ENCODE measurements at places on chromosomes 6 and 20. TPM values are rescaled to one million over a fixed set of nuclear protein-coding genes. Genes with fewer than 3 reads are reported as not detected.
A peak's percentile ranks its signal among the peaks of the same experiment; 100 is the strongest.

- no peak for DNase-seq
- H3K27ac ChIP-seq = 0 out of 2 replicates have a peak overlapping the region, but pooled peaks have one; percentile 2
- H3K27me3 ChIP-seq = no peaks in the 10 kb centered on the region
- no peaks in the 10 kb centered on the region for H3K36me3 ChIP-seq
Measured at GRCh38 chr6:15341311-15342001, 95.6 kb downstream of the JARID2 start.

DNA sequence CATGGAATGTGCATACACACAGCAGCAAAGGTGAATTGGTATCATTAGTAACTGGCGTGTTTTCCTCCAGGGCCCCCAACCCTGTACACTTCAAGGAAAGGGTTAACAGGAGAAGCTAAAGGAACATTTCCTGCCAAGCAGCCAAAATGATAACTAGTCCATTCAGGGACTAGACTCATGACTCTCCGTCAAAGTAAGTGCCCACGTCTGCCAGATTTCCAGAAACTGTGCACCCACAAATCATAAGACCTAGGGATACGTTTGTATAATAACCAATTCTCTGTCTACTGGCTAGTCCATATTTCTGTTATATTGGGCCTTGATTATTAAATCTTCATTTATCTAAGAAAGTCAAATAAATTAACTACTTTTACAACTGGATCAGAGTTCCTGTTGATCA is 76.0 kb upstream of the NHSL1 start:
- peaks cover 4% of the 10 kb centered on the region for H3K27me3 ChIP-seq
- peaks cover 8% of the 10 kb centered on the region for H3K4me1 ChIP-seq
- no peak overlapping the region for H3K27ac ChIP-seq
- no peaks in the 10 kb centered on the region for H3K36me3 ChIP-seq
- no peak for DNase-seq

Gene GRM1
- not detected for total RNA-seq

- peaks cover 6% of the 10 kb centered on the region for H3K4me1 ChIP-seq
- H3K27ac ChIP-seq = no peak overlapping the region
- no peaks in the 10 kb centered on the region for H3K27me3 ChIP-seq
- DNase-seq = no peak
- no peaks in the 10 kb centered on the region for H3K36me3 ChIP-seq
- no peak overlapping the region for H3K4me3 ChIP-seq
Measured at GRCh38 chr6:129153257-129153656, 270.3 kb downstream of the LAMA2 start.

Gene SNX5
- 80.9 TPM for total RNA-seq

GRCh38 chr20:43388268-43389002 is 69.3 kb upstream of the SRSF6 start:
- DNase-seq = no peak
- no peak overlapping the region for H3K27ac ChIP-seq
- H3K4me3 ChIP-seq = peak overlapping the region; percentile 14

DNA sequence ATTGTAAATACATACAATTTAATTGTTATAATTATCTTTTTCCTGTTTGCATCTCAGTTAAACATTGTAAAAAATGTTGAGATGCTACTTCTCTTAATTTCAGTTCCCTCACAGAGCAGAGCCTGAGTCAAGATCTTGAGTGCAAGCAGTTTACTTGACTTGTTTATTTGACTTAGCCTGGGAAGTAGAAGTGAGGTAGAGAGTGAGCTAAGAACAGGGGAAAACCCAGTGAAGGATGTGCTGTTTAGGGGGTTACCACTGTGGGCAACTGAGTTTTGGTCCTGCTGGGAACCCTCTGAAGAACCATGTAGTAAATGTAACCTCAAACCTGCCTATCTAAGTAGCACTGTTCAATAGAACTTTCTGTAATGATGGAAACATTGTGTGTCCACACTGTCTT is 495.2 kb upstream of the FLRT3 start:
- no peak for DNase-seq
- H3K27ac ChIP-seq = no peak overlapping the region
- H3K4me3 ChIP-seq = no peak overlapping the region
- no peaks in the 10 kb centered on the region for H3K36me3 ChIP-seq
- H3K4me1 ChIP-seq = no peaks in the 10 kb centered on the region

- H3K36me3 ChIP-seq = peaks cover 33% of the 10 kb centered on the region
- H3K4me3 ChIP-seq = no peak overlapping the region
- DNase-seq = no peak
- no peaks in the 10 kb centered on the region for H3K27me3 ChIP-seq
- H3K27ac ChIP-seq = no peak overlapping the region
Measured at GRCh38 chr6:131840936-131841583, 33.2 kb downstream of the ENPP1 start.

Gene CST8
- total RNA-seq = not detected

- H3K27ac ChIP-seq = no peak overlapping the region
- H3K4me3 ChIP-seq = no peak overlapping the region
- H3K4me1 ChIP-seq = peaks cover 15% of the 10 kb centered on the region
Measured at GRCh38 chr20:32528171-32528891, 56.8 kb downstream of the NOL4L start.

Gene HLA-DQB1
- total RNA-seq = not detected

DNA sequence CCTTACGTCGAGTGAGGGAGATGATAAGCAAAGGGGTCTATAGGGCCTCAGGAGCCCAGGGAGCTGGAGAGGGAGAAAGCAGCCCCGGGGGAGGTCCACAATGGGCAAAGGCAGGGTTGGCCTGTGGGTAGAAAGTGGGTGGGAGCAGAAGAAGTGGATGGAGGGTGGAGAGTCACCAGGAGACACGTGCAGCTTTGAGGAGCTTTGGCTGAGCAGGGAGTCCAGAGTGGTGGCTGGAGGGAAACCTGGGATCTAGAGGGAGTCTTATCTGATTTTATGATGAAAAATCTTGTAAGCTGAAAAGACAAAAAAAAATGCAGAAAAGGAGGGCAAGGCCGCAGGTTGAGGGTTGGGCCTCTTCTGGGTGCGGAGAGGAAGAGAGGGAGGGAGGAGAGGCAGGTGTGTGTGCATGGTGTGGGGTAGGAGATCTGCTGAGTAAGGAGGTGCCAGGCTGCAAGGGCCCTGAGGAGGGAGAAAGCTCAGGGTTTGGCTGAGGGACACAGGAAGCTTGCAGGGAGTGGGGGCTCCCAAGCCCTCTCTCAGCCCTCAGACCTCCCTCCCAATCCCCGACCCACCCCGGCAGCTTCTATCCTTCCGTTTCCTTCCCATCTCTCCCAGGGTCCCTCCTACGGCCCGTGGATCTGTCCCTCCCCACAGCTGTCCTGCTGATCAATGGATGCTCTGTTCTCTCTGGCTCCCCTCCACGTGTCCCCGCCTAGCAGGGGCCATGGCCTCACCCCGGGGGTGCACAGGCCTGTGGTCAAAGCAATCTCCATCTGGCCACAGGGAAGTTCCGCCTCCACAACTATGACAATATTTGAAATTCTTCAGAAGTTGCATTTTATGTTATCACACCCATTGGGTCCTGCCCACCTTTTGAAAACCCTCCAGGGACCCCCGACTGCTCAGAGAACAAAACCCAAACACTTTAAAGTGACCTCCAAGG is 17.1 kb upstream of the BPI start:
- no peak for DNase-seq
- no peak overlapping the region for H3K4me3 ChIP-seq
- peaks cover 2% of the 10 kb centered on the region for H3K27me3 ChIP-seq
- peaks cover 15% of the 10 kb centered on the region for H3K4me1 ChIP-seq

Gene ZNF217
- total RNA-seq = 36.0 TPM

DNA sequence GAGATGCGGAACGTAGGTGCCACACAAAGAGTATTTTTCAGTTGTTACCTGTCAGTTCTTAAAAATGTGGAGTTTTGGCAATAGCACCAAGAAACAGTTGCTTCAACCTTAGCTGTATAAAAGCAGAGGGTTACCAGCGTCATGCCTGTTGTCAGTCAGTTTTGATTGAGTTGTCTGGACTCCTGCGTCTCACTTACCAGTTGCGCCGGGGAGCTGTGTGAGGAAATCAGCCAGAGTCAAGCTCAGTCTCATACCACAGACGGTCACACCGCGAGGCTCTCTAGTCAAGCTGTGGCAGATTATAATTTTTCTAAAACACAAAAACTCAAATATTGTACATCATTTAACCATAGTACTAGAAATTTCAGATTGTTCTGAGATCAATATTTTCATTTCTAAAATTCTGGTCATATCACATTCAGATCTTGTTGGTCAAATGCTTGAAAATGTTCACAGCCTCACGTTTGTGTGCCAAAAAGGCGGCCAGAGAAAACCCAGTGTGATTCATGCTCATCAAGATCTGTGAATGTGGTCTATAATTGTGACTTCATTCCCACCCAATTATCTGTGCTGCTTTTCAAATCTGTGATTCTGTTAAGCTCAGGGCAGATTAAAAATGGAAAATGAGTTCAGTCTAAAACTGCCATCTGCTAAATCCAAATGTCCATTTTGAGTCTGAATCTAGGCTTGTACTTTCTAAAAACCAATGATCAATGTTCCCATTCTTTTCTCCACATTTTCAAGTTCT is 37.5 kb downstream of the SASH1 start:
- peak overlapping the region; percentile 38 for H3K27ac ChIP-seq
- H3K36me3 ChIP-seq = peaks cover 39% of the 10 kb centered on the region
- peaks cover 53% of the 10 kb centered on the region for H3K4me1 ChIP-seq

DNA sequence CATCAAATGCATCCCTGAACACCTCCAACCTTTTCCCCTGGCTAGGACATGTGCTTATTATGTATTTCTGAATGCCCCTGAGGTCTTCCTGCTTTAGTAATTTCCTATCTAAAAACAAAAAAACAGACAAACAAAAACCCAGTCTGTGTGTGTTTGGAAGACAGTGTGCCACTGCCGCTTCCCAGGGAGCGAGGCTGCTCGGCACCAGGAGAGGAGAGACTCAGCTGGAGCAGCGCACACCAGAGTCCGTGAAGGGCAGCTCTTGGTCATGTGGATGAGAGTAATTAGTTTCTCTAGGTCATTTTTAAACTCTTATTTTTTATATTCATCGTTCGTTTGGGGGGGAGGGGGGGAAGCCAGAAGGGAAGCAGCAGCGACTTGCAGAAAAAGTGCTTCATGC is 10.0 kb upstream of the ANKRD60 start:
- peak overlapping the region; percentile 85 for H3K27ac ChIP-seq
- no peaks in the 10 kb centered on the region for H3K27me3 ChIP-seq
- no peak for DNase-seq
- peak overlapping the region; percentile 96 for H3K4me3 ChIP-seq
- H3K36me3 ChIP-seq = peaks cover 16% of the 10 kb centered on the region
- H3K4me1 ChIP-seq = peaks cover 40% of the 10 kb centered on the region

GRCh38 chr6:111032484-111033140 is 50.8 kb downstream of the RPF2 start:
- H3K36me3 ChIP-seq = no peaks in the 10 kb centered on the region
- no peak for DNase-seq
- H3K27ac ChIP-seq = no peak overlapping the region
- H3K27me3 ChIP-seq = no peaks in the 10 kb centered on the region
- no peak overlapping the region for H3K4me3 ChIP-seq

Gene BHLHE23
- total RNA-seq = not detected

DNA sequence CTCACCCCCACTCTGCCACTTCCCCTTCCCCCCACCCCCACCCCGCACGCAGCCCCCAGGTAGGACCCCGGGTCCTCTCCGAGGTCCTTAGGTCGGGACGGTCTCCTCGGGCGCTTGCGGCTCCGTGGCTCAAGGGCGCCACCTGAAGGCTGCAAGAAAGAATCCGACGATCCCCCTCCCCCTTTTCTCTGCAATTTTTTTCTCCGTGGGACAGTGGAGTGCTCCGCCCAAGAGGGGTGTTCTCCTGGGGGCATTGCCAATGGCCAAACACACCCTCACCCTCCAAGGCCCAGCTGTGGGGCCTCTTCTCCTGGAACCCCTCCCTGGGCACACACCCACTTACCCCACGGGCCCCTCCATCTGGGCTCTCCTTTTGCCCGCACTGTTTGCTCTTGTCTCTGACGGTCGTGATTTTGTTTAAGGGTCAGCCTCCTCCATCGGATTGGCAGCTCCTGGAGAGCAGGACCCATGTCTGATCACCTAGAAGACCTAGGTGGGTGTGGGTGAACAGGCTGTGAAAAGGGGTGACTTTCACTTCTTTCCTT is 1.1 kb upstream of the TMEM74B start:
- no peak overlapping the region for H3K27ac ChIP-seq
- DNase-seq = peak; percentile 10
- H3K36me3 ChIP-seq = no peaks in the 10 kb centered on the region
- no peaks in the 10 kb centered on the region for H3K4me1 ChIP-seq
